GM13977 (cell line): ENCODE measurements at places on chromosomes 3 and 15.
A peak's percentile ranks its signal among the peaks of the same experiment; 100 is the strongest.

GRCh38 chr3:174169736-174170135 is 689.4 kb upstream of the NAALADL2 start:
- DNase-seq, result no peak

DNA sequence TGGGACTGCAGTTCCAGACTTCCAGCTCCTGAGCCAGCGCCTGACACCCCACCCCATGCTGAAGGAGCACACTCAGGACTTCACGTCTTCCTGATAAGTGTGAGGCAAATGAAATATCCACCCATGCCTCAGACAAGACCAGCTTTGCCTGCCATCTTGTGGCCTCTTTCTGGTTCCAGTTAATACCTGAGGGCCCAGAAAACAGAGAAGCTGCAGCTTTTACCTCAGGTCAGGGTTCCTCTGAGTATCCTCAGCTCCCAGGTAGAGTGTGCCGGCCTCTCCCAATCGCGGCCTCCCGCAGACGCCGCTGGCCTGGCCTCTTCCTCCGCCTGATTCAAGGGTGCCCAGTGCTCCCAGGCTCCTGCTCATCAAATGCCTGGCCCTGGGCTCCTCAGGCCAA is 5.1 kb upstream of the KLHL6 start:
- DNase-seq, result peak; percentile 53

- DNase-seq, result no peak
Measured at GRCh38 chr3:134666052-134666451, 15.2 kb upstream of the KY start.

DNA sequence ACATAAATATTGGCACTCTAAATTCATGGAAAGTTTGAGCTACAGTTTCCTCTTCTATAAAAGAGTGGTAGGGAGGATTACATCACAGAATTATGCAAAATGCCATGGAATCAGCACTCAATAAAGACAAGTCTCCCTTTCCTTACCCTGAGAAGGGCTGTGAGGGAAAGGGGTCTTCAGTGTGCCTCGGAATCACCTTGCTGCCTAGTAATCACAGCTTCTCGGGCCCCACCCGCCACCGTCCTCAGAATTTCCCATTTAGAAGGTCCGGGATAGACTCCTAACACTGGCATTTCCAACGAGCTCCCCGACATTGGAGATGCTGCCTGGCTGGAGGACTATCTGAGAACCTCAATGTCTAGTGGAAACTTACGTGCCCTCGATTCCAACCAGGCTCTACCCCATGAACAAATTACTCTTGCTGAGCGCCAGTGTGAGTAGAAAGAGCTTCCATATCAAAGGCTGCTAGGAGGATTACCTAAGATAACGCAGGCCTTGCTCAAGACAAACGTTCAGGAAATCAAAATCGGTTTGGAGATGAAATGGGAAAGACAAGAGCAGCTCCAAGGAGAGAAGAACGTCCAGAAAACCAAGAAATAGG is 92.1 kb upstream of the CHD2 start:
- no peak for DNase-seq

GRCh38 chr15:57395292-57395691 is 19.0 kb downstream of the CGNL1 start:
- DNase-seq, result no peak

GRCh38 chr15:58058073-58058472 is 7.4 kb downstream of the ALDH1A2 start:
- no peak for DNase-seq

DNA sequence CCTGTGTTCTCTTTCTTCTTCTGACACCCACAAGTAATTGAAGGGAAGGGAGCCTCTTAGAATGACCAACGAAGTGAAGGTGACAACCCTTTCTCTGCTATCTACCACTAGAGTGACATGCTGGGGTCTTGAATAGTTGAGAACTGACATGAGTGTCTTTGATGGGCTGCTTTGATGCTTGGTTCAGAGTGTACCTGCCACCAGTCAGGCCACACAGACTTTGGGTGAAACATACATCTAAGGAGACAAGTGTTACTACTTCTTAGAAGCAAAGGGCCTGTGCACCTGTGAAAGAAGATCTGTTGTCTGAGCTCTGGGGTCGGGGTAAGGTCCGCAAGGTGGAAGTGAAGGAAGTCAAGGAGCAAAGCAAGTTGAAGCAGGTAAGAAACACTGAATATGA is 1040.7 kb upstream of the CFAP20DC start:
- DNase-seq, result no peak

DNA sequence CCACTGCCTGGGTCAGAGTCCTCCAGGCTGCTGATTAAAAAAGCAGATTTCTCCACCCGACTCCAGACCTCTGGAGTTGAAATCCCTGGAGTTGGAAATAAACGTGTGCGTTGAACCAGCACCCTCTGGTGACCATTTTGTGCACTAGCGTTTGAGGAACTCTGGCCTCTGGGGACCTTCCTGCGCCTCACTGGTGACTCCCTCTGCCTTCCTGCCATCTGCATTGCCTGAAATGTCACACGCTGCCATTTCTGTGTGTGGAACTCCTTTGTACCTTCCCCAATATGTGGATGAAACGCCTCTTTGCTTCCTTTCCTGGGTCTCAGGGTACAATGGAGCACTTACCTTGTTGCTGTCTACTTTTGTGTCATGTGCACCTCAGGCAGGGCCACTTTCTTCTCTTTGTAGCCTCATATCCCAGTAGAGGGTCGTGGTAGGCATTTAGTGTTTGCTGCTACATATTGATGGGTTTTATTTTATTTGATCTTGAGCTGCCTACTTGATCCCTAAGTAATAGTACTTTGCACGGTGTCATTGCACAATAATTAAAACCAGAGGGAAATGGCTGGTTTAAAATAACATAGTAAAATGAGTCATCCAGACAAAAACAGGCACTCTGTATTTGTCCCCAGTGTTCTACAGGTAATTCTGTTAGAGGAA is 56.8 kb downstream of the GPR171 start:
- DNase-seq, result peak; percentile 52

- DNase-seq, result no peak
Measured at GRCh38 chr3:51949121-51949520, 6.1 kb upstream of the GPR62 start.

GRCh38 chr15:86541540-86541939 is 461.9 kb downstream of the AGBL1 start:
- no peak for DNase-seq

DNA sequence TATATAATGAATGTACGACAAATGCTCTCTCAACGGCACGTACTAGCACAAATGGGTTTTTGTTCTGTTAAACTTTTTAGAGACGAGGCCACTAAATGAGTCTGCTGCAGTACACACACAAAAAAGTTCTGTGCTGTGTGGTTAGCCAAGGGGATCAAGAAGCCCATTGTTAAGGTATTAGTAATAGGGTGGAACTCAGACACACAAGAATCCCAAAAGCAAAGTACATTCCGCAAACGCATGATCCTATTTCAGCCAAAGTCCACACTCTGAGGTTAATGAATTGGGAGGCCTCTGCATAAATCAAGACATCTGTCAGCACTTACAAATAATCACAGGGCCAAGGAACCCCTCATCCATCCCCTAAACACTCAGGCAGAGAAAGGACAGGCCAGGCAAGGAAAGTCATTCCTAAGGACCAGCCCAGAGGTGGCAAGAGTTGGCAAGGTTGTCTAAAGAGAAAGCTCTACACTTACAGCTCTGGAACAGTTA is 12.1 kb downstream of the OSBPL10 start:
- DNase-seq, result no peak

GRCh38 chr3:111706527-111706926 is 111.4 kb upstream of the ZBED2 start:
- no peak for DNase-seq

DNA sequence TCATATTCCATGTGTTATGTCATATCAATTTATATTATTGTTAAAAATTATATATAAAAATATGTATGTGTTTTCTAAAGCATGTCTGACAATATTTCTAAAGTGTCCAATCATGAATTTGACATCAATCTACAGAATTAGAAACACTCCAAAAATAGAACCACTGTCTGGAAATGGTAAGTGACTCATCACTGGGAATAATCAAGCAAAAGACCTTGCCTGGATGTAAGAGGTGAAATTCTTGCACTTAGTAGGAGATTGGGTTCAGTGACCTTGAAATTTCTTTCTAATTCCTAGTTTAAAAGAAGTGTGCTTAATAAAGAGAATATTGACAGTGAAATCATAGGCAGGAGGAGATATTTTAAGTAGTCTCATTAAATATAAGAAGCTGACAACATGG is 188.8 kb downstream of the ZNF385D start:
- DNase-seq, result no peak

- DNase-seq, result no peak
Measured at GRCh38 chr3:15292765-15293522, 39.4 kb downstream of the SH3BP5 start.

DNA sequence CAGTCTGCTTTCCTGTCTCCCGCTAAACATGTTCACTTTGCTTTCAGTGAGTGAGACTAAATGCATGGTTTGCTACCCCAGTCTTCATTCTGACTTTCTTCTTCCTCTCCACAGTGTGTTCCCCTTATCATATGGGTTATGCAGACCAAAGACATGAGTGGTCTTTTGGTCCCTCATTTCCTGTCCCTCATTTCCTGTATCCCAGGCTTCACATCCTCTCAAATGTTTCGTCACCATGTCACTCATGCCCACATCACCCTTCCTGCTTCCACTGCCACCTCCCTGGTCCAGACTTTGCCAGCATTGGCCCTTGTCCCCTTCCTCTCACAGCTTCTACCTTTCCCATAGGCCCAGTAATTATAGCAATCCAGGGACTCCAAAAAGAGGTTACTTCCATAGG is 209.0 kb downstream of the MYRIP start:
- no peak for DNase-seq

DNA sequence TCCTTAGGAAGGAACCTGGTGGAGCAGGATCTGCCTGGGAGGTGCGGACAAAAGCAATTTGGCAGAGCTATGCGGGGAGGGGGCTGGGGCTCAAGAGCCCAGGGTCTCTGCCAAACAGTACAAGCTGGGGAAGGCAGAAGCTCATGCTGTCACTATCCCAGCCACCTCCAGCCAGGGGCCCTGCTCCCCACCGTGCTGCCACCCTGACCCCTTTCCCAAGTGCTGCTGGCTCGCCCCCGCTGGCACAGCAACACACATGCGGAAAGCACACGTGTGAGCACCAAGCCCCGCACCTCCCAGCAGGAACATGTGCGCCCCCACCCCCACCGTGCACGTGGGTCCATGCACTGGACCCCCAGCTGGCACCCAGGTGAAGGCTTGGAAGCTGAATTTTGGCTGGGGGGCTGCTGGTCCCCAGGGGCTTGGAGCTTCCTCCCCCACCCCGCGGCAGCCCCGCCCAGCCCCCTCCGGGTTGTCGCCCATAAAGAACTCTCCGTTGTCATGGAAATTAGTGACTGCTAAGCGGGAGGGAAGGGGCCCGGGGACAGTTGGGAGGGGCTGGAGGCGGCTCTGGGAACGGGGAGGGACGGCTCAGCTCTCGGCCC is 742 bp downstream of the CAMKV start:
- DNase-seq, result no peak

DNA sequence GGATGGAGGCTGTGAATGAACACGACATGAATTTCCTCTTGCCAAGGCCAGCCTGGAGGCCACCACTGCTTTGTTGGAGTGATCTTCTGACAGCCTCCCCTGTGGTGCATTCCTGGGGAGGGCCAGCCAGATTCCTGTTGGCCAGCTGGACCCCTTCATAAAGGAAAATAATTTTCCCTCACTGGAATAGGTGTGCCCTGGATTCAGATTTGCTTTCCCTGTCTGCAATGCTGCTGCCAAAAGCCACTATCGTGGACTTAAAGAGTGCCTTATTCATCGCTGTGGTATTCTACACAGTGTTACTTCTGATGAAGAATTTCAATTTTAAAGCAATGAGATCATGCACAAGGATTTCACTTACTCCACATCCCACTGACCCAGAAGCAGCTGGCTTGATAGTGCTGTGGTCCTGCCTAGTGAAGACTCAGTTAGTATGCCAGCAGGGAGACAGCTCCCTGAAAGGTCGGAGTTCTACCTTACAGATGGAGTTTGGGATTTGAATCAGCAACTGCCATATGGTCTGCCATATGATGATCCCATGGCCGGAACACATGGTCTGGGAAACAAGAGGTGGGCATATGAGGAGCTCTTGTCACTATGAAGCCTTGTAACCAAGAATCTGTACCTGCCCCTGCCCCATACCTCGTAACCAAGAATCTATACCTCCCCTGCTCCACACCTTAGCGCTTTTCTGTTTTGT is 145.2 kb downstream of the KLF13 start:
- no peak for DNase-seq
